ENCODE measurements at places on chromosomes 12 and 14. TPM values are rescaled to one million over a fixed set of nuclear protein-coding genes. Genes with fewer than 3 reads are reported as not detected.

- no peak for DNase-seq
Measured at GRCh38 chr14:100092832-100093231, 27.6 kb downstream of the EVL start.

- no peak for DNase-seq
Measured at GRCh38 chr12:43241986-43242385, 310.0 kb downstream of the ADAMTS20 start.

DNA sequence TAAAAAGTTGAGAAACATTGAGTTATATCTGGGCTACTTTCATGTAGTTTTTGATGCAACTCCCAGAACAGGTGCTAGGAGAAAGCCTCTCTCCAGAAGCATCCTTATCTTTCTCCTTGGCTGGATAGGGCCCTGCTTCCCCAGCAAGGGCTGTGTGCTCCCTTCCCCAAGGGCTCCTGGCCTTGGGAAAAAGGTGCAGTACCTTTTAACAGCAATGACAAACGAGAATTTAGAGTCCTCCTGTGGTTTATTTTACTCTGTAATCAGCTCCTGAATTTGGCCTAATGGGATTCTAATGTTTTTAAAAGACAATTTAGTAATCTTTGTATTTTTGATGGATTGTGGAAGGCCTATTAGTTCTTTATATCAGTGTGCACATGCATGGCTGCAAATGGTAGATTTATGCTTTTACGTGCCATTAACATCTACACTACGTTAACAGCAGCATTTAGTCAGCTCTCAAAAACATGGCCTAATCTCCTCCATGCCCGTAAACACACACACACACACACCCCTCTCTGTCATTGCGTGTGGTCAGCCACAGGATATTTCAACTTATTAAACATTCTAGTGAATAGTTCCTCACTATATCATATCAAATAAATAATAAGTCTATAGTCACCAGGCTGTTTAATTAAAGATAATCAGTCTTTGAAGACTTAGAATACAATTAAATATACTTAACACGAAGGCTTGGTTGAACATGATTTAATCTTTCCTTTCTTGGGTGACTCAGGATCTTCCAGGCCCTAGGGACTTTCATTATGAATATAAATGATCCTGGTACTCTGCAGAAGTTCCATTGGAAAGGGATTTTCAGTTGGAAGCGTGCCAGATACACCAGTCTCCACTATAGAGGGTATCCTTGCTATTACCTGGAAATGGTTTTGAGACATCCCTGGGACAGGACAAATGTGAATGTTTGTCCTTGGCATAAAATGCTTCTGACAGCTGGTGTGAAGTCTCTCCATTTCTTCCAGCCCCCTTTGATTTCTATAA is 181.4 kb upstream of the PWP1 start:
- no peak for DNase-seq

- DNase-seq, result no peak
Measured at GRCh38 chr12:117213295-117213808, 23.1 kb upstream of the FBXO21 start.

GRCh38 chr12:109020796-109021380 is at the start of gene SVOP:
SVOP (minus strand) TSS chr12:109021068; CDS start chr12:109020868, 200 bp downstream.
- peak; percentile 80 for DNase-seq

DNA sequence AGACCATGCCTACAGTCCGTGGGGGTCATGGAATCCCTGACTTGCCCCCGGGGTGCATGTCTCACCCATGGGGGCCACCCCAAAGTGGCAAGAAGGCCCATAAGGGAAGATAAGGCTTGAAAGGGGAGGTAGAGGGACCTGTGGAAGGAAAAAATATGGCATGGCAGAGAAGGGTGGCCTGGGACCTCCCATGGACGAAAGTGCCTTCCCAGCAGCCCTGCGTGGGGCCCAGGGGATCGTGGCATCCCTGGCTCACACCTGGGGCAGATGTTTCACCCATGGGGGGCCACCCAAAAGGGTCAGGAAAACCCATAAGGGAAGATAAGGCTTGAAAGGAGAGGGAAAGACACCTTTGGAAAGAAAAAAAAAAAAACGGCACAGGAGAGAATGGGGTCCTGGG is 264.6 kb downstream of the ALG10 start:
- no peak for DNase-seq

DNA sequence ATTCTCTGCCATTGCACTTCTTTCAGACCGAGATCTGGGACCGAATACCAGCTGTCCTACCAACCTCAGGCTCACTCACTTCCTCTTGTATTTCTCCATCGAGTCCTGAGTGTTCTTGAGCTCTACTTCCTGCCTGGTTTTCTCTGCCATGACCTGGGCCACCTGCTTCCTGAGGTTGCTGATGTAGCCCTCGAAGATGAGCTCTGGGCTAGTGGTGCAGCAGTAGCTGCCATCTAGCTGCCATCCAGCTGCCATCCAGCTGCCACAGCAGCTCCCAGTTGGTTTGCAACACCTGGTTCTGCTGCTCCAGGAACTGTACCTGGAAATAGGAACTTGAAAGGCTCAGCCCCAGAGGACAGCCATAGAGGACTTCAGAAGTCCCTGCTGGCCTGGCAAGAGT is 15.0 kb upstream of the KRT73 start:
- no peak for DNase-seq

DNA sequence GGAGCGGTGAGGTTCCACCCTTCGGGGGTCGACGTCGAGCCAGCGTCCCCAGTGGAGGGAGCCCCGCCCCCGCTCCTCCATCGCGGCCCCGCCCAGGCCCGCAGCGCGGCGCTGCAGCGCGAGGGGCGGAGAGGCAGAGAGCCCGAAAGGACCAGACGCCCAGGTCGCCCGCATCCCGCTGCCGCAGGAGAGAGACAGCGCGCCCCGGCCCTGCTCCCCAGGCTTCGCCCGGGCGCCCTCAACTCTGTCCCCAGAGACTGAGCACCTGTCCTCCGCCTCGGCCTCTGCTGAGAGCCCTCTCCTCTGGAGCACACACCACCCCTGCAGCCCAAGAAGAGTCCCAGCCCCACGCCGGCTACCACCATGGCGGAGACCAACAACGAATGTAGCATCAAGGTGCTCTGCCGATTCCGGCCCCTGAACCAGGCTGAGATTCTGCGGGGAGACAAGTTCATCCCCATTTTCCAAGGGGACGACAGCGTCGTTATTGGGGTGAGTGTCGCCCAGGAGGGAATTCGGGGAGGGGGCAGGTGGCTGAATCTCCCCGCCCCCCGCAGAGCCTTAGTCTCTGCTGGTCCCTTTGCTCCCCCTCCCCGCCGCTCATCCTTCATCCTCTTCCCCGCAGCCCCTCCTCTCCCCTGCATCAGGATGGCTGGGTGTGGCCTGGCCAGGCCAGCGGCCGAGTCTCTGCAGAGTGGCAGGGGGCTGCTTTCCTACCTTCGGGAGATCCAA is at the start of gene KIF5A:
TSS of gene KIF5A (plus strand) at position 136 of the 732 bp plus-strand sequence. CDS start at position 364, 228 bp downstream.
- DNase-seq, result no peak

GRCh38 chr14:104116288-104116755 is 22.1 kb upstream of the KIF26A start:
- DNase-seq, result no peak

DNA sequence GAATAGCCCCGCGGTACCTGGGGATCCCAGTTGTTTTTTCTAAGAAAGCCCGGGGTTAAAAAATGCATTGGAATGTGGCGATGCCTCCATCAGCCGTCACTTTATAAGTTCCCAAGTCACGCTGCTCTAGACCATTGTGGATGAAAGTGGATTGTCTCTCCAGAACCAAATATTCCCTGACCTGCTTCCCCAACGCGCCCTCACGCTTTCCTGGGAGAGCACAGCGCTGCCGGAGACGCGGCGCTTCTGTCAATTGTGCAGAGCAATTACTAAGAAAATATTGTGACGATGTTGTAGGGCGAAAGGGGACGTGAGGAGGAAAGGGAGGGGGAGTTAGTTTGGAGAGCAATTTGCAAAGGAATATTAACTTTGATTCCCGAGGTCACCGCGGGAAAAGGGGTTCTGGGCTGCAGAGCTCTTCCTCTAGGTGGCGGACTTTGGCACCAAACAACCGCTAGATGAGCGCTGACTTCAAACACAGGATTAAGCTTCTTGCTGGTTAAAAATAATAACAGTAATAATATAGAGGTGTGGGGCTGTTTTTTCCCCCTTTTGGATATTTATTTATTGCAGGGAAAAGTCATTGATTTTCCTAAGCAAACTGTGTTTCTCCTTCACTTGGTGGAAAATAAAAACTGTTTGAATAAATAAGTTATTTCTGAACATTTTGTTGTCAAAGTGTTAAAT is 9.6 kb upstream of the FOXG1 start:
- no peak for DNase-seq

DNA sequence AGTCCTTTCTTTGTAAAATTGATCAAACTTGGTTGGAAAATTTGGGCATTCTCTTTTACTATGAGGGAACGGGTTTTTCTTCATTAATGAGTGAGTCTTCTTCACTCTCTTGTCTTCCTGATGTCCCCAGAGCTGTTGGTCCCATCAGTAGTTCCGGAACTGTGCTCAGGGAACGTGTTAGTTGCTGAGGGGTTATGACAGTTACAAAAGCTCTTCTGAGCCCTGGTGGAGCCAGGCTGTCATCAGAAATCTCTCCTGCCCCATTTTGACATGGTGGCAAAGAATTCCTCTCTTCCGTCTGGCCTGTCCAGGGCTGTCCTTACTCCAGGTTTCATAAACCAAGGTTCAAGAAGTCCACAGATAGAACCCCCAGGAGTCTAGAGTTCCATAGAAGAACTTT is 208.5 kb downstream of the SLC41A2 start:
- no peak for DNase-seq

DNA sequence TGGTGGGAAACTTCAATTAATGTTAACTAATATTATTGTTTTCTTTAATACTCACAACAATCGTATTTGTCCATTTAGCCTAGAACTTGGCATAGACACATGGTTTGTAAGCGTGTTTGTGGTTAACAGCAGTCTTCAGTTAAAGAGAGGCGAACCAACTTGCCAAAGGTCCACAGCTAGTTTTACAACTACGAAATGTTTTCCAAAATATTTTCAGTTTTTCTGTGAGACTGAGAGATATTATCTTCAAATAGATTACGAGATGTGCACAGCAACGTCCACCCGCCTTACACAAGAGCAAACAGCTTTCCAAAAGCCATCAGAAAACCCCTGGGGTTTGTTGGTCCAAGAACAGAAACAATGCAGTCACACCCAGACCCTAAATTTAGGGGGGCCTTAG is 58.6 kb upstream of the RASSF3 start:
- no peak for DNase-seq

DNA sequence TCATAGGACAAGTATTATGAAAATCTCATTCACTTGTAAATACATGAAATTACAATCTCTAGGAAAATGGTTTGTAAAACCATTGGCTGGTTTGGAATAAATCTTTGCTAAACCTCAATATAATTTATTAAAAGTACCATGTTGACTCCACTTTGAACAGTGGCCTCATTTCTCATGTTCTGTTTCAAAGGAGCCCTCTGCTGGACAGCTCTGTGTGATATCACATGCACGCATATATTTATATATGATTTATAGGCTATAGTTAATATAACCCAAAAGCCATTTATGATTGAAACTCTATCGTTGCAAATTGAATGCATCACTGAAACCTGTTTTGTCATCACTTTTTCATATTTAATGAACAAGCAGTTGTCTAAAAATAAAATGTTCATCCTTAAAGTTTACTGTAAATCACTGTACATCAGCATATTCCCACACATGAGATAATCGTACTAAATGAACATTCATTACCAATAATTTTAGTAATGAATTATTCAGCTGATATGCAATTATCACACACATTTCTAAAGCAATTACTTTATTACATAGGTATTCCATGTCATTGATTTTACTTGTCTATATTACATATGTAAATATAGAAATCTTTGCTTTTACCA is 493.8 kb downstream of the NPAS3 start:
- DNase-seq, result peak; percentile 39

The MUCL1 gene
- total RNA-seq, result not detected

The SRRM4 gene
- total RNA-seq, result not detected

The NGB gene
- not detected for total RNA-seq

The RIMBP2 gene
- total RNA-seq, result not detected

The KERA gene
- total RNA-seq, result not detected

The KRT75 gene
- total RNA-seq, result not detected

The PTPRB gene
- total RNA-seq, result 113 TPM
